ENCODE measurements at places on chromosomes 7 and 10.

DNA sequence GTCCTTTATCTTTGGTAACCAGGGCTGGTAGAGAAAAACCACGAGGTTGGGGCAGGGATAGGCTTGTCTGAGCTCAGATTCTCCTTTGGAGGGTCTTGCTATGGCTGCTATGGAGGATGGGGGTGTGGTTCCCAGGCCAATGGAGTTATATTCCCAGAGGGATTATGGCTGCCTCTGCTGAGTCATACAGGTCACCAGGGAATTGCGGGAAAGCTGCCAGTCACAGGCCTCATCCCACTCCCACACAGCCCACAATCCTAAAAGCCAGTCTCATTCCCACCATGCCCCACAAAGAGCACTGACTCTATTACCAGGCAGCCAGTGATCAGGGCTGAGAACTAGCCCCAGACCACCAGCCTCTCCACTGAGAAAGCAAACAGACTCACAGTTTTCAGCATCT, 316.6 kb upstream of the TMEM229A start:
- DNase-seq, result no peak

- DNase-seq, result no peak
These were observed 308.5 kb upstream of the FZD1 start for GRCh38 chr7:90955641-90956207.

GRCh38 chr7:52436278-52436677, 599.2 kb upstream of the POM121L12 start:
- DNase-seq, result no peak

- no peak for DNase-seq
These were observed 34.4 kb downstream of the ADD3 start for GRCh38 chr10:110042181-110042580.

DNA sequence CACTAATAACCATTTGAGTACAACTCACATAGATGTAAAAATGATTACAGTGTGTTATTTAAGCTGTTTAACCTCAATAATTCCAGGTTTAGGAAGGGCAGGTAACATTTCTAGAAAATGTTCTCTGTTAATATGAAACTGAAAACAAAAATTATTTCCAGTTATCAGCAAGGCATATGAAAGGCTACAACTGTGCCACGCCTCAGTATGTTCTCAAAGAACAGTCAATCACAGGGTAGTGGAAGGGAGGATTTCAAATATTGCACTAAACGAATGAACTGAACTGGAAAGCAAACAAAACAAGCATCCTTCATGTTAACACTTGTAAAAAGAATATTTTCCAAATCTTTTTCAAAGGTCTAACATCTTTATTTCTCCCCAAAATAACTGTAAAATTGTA, 31.3 kb downstream of the ARHGAP19 start:
- no peak for DNase-seq

DNA sequence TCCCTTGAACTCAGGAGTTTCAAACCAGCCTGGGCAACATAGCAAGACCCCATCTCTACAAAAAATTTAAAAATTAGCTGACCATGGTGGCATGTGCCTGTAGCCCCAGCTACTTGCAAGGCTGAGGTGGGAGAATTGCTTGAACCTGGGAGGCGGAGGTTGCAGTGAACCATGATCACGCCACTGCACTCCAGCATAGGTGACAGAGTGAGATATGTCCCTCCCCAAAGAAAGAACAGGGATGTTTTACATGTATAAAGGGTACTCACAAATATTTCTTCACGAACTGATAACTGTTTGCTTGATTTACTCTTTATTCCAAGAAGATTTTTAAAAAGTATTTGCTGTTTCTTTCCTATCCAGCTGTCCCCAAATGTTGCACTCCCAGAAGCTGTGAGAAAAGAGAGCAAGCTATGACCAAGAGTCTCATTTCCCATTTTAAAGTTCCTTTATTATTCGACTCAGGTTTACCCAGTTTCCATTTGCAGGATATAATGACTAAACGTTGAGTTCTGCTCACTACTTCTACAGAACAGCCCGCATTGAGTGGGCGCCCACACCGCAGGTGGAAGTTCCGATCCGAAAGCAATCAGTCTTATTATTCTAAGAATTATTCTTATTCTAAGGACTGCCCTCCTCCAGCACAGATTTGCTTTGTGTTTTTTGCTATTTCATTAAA, 90.7 kb downstream of the APBB1IP start:
- no peak for DNase-seq

GRCh38 chr7:66522518-66522917, 106.2 kb upstream of the KCTD7 start:
- DNase-seq, result no peak

DNA sequence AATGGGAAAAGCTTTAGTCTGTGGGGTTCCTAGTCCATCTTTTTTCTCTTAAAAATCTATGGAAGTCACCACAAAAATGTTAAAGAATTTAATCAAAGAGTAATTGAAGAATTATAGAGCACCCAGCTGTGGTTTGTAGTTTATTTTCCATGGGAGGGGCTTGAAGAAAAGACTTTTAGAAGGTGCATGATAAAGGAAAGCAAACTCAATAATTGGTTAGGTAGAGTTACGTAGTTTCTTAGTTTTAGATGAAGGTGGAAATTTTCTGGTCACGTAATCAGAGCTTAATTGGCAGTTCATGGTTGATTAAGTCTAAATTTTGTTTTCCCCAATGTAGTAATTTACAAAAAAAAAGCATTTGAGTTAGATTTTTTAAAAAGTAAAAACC, 724 bp downstream of the ZNF107 start:
- DNase-seq, result no peak

DNA sequence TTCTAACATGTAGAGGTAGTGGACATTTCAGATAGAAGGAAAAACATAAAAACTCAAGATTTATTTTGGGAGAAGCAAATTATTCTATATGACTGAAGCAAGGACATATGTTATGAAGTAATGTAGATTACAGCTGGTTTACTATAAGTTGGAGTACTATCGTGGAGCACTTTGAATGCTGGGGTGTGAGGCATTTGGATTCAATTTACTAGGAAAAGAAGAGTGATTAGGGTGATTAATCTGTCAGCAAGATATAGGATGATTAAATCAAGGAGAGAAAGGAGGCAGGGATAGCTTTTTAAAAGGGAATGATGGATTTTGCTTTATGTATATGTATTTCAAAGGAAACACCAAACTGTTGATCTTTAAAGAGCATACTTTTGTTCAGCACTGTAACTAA, 318.4 kb upstream of the KAT6B start:
- DNase-seq, result no peak

GRCh38 chr10:124746992-124747391, 2.8 kb upstream of the FAM53B start:
- no peak for DNase-seq

Data from AG04449 (cell line).